ENCODE measurements at places on chromosomes 7 and 10.

DNA sequence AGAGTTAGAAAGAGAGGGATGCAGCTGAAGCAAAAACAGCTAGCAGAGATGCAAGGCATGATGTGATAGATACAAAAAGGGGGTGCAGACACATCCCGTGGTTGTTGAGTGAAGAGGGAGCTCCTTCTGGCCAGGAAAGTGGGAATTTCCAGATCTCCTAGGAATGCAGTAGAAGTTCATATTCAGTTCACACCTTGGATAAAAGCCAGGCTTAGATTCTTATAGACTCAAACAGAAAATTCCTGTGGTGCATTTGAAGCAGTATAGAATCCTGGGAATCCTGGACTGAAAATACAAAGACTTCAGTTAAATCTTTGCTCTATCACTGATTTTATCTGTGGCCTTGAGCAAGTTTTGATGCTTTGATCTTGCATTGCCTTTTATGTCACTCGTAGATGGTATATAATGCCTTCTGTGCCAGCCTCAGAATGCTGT, 33.9 kb downstream of the SGPL1 start:
- peak; percentile 71 for DNase-seq

DNA sequence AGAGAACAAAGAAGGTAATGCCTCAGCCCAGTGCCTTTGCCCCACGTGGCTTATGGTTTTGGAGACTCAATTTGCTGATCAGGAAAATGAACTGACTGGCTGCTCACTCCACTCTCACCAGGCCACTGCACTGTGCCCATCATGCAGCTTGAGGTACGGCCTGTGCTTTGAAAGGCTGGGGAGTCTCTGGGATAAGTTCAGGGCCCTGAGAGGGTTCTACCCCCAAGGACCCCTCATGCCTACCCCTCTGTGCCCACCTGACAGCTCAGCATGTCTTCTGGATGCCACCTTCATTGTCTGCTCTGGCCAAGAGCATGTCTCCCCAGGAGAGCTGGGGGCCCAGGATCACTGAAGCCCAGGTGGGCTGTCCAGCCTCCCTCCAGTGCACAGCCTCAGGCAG, 45.5 kb upstream of the ZNF722 start:
- no peak for DNase-seq

- DNase-seq: no peak
Observed at GRCh38 chr7:713488-714230, 12.8 kb upstream of the DNAAF5 start.

- DNase-seq: peak; percentile 41
Observed at GRCh38 chr7:140726281-140726680, 29.8 kb downstream of the NDUFB2 start.

DNA sequence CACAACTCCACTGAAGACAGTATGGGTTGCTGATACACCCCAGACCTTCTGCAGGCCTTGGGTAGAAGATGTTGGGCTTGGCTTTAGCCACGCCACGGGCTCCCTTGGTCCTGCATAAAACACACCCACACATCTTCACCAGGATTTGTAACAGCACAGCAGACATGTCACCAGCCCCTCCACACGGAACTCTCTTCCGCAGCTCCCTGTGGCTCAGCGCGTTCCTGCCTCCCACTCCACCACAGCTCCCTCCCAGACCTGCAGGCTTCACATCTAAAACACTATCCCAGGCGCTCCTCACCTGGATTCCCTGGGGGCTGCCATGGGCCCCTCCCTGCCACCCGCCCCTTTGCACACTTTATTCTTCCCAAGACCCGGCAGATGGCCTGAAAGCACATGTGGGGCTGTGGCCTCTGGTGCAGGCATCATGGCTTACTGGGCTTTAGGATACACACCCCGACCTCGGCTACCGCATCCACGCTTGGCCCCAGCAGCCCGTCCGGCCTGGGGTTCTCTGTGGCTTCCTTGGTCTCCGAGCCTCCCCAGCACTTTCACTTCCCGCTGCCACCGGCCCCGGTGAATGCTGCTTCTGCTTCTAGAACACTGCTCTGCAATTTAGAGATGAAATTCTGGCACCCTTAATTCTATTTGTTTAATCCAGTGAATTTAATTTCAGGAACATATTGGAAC, 432.9 kb downstream of the DNAJB6 start:
- DNase-seq: no peak

Data from kidney glomerular epithelial cell (primary cell).